NCI-H2081 treated with DMSO at 0.1 percent for 48 hours (cell line): ENCODE measurements at places on chromosomes 3 and 15.

DNA sequence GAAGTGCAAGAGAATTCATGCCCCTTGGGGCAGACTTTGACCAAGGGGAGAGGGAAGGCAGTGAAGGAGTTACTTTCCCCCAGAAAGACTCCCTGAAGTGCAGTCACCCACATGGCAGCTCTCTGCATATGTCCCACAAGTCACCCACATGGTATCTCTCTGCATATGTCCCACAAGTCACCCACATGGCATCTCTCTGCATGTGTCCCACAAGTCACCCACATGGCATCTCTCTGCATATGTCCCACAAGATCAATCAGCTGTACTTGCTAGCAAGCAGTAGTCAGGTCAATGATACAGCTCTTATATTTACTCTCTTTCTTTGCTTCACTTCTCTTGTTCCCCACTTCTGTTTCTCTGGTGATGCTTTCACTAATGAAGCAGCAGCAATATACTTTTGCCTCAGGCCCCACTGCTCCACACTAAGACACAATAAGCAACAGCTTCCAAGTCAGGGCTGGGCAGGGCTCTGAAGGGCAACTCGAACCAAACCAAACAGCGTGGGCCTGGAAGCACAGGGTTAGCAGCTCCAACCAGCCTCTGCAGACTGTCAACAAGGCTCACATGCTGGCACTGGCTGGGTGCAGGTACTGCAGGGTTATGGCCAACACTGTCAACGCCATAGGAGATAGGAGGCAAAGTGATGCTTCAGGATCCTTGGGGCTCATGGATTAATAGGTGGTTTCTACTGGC is 46.7 kb downstream of the THBS1 start:
- DNase-seq = no peak

DNA sequence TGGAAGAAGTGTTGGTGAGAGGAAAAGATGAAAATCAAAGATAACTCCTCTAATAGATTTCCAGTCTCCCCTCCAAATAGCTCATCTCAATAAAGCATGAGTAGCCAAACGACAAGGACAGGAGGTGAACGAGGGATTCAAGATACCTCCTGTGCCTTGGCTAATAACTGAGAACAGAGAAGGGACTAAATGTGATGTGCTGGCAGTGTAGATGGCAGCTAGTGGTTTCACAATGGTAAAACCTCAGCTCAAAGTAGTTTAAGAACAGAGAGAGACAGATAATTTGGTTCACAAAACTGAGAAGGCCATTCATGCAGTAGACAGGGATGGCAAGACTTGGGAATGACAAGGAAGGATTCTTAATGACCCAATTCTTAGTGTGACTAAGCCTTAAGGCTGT is 292.6 kb downstream of the EFHB start:
- DNase-seq = no peak

- DNase-seq = no peak
Observed at GRCh38 chr3:46900007-46900292, 22.4 kb downstream of the PTH1R start.

DNA sequence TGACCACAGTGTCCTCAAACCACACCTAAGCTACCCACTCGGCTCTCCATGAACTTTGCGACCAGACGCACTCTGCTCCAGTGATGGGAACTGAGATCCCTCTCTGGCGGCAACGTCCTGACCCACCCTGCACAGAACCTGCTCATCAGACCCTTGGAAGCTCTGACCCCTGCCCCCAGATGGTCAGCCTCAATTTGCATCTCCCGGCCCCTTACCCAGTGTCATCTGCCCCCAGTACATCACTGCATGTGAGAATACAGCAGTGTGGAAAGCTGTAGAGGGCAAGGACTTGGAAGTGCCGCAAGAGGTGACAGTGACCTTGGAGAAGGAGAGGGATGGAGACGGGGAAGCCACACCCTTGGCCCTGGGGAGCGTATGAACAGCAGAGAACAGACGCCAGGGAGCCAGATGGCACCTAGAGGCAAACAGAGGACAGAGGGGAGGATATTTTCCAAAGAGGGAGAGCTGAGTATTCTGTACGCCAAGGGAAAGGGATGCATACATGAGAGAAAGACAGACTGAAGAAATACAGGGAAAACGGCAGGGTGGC is 192.0 kb downstream of the XXYLT1 start:
- DNase-seq = no peak

GRCh38 chr3:150635526-150635925 is 32.4 kb downstream of the SELENOT start:
- no peak for DNase-seq

- DNase-seq = no peak
Observed at GRCh38 chr3:19365471-19365870, 217.2 kb downstream of the KCNH8 start.

GRCh38 chr15:99134317-99134821 is 29.5 kb downstream of the SYNM start:
- DNase-seq = no peak

GRCh38 chr3:150729682-150730360 is 26.1 kb upstream of the ERICH6 start:
- DNase-seq = no peak

GRCh38 chr3:13452490-13453335 is 27.4 kb upstream of the HDAC11 start:
- no peak for DNase-seq

GRCh38 chr15:98604983-98605382 is 43.4 kb upstream of the IGF1R start:
- no peak for DNase-seq

DNA sequence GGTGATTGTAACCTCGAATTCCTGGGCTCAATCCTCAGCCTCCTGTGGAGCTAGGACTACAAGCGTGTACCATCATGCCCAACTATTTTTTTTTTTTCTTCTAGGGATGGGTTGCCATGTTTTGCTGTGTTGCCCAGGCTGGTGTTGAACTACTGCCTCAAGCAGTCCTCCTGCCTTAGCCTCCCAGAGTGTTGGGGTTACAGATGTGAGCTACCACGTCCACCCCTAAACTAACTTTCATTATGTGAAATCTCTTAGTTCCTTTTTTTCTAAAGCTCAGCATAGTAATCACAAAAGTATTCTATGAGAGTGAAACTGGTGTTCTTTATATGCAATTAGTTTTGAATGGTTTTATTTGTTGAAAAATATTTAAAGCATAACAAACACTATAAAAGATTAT is 92.1 kb downstream of the XRN1 start:
- DNase-seq = no peak

DNA sequence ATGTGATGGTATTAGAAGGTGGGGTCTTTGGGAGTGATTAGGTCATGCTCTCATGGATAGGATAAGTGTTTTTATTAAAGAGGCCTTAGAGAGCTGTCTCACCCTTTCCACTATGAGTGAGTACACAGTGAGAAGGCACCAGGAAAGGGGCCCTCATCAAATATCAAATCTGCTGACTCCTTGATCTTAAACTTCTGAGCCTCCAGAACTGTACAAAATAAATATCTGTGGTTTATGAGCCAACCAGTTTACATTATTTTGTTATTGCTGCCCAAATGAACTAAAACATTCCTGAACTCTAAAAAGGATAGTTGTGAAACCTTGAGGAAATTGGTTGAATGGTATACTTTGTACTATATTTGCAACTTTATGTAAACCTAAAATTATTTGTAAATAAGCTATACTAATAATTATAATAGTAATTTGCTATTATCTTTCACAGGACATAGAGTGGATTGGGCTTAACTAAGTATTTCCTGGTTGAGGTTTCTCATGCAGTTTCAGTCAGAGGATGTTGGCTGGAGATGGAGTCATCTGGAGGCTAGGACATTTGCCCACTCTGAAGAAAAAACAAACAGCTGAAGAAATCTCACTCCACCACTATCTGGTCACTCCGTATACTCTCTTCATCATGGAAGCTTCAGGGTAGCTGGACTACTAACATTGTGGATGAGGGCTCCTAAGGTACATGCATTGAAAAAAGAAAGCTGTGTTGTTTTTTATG is 1068.6 kb upstream of the CADM2 start:
- DNase-seq = no peak

DNA sequence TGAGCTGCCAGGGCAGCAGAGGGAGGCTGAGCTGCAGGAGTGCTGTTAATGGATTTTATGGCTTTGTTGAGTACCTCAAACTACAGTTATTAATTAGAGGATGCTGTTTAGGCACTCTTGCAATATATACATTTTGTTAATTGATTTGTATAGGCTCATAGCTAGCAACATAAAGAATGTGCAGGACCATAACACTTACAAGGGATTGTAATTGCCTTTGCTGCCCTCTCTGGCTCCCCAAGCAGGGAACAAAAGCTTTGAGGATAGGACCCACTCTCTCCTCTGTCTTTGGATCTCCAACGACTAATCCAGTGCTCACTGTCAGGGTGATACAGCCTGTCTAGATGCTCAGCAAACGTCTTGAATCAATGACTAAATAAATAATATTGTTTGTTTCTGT is 1.2 kb upstream of the CLSTN2 start:
- DNase-seq = no peak

- DNase-seq = no peak
Observed at GRCh38 chr3:187804745-187805121, 59.5 kb upstream of the BCL6 start.

- peak; percentile 17 for DNase-seq
Observed at GRCh38 chr15:64209680-64210334, 47.0 kb upstream of the PPIB start.

- DNase-seq = no peak
Observed at GRCh38 chr3:13217736-13218540, 144.7 kb upstream of the IQSEC1 start.

- no peak for DNase-seq
Observed at GRCh38 chr3:194960446-194961032, 274.9 kb downstream of the FAM43A start.

GRCh38 chr3:129549006-129549800 is 6.2 kb downstream of the H1-8 start:
- no peak for DNase-seq

GRCh38 chr15:32818758-32819447 is 101.1 kb downstream of the GREM1 start:
- DNase-seq = peak; percentile 13

- no peak for DNase-seq
Observed at GRCh38 chr3:185225523-185225922, 28.3 kb downstream of the EHHADH start.

DNA sequence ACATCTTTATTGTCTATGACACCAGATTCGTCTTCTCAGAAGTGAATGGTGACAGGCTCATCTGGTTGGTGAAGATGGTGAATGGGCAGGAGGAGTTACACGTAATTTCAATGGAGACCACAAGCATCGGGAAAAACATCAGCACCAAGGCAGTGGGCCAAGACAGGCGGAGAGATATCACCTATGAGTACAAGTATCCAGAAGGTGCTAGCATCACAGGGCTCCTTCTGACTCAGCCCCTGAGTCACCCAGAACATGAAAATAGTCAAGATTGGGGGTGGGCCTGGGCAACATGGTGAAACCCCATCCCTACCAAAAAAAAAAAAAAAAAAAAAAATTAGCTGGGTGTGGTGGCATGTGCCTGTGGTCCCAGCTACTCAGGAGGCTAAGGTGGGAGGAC is 32.6 kb downstream of the TGM4 start:
- DNase-seq = no peak

- no peak for DNase-seq
Observed at GRCh38 chr3:170780955-170781354, 89.0 kb downstream of the RPL22L1 start.

DNA sequence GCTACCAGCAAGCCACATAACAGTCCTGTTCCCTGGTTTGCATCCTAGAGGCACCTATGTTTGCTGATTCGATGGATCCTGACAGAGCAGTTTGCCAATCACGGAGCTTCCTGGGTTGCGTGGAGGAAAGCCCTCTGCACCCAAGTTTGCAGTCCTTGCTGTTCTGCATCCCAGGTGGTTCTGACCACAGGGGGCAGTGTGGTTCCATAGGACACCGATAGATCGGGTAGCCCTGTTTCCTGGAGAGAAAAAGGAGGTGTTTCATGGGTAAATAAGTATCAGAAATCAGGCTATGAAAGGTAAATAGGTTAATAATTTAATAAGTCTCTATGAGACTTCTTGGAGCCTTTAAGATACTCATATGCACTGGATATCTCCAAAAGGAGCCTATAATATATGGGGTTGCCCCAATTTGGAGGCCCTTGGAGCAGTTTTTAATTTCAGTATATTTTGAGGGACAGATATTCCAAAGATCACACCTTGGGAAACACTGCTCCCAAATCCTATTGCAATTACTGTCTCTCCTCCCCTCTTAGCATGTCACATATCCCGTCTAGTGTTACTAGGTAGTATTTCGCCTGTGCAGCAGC is 194.6 kb upstream of the TPM1 start:
- peak; percentile 18 for DNase-seq

- DNase-seq = no peak
Observed at GRCh38 chr3:45477041-45477725, 88.8 kb downstream of the LARS2 start.

- DNase-seq = no peak
Observed at GRCh38 chr3:71089271-71089847, 494.2 kb downstream of the FOXP1 start.

- no peak for DNase-seq
Observed at GRCh38 chr15:47352217-47352616, 365.1 kb upstream of the SEMA6D start.

DNA sequence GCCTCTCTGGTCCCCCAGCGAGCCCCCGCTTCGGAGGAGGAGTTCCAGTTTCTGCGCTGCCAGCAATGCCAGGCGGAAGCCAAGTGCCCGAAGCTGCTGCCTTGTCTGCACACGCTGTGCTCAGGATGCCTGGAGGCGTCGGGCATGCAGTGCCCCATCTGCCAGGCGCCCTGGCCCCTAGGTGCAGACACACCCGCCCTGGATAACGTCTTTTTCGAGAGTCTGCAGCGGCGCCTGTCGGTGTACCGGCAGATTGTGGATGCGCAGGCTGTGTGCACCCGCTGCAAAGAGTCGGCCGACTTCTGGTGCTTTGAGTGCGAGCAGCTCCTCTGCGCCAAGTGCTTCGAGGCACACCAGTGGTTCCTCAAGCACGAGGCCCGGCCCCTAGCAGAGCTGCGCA is 3.5 kb downstream of the PML start:
- no peak for DNase-seq

GRCh38 chr3:52494886-52495495 is at the start of gene STAB1:
Gene STAB1, plus strand, starts transcription at chr3:52495338. Its CDS starts 76 bp downstream, at chr3:52495414.
- no peak for DNase-seq

DNA sequence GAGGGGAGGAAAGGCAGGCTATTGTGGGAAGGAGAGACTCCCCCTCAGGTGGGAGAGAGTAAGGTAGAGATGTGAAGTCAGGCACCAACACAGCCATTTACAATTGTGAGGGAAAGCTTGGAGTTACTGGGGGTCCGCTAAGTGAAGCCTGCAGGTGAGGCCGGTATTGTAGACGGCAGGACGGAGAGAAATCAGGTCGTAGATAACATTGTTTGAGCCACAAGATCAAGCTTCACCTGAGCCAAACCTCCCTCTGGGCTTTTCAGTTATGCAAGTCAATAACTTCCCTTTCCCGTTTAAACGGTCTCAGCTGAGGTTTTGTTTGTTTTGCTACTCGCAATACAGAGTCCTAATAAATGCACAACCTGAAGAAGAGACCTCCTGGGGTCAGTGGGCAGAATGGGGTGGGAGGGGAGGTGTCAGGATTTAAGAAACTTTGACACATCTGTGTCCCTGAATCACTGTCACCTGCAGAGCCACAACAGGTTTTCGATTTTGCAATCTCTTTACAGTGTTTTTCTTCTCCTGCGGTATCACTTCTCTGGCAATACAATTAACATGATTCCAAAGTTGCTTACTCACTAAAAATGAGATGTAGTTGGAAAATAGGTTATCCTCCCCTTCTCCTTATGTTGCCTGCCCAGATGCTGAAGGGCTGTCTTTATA is 72.0 kb upstream of the GLCE start:
- no peak for DNase-seq
